Hematopoietic multipotent progenitor cell treated with erythropoietin and hydrocortisone succinate and interleukin-3 and kit ligand, for 4 days (in vitro differentiated cells): ENCODE measurements at places on chromosomes 12 and 14.
A peak's percentile ranks its signal among the peaks of the same experiment; 100 is the strongest.

DNA sequence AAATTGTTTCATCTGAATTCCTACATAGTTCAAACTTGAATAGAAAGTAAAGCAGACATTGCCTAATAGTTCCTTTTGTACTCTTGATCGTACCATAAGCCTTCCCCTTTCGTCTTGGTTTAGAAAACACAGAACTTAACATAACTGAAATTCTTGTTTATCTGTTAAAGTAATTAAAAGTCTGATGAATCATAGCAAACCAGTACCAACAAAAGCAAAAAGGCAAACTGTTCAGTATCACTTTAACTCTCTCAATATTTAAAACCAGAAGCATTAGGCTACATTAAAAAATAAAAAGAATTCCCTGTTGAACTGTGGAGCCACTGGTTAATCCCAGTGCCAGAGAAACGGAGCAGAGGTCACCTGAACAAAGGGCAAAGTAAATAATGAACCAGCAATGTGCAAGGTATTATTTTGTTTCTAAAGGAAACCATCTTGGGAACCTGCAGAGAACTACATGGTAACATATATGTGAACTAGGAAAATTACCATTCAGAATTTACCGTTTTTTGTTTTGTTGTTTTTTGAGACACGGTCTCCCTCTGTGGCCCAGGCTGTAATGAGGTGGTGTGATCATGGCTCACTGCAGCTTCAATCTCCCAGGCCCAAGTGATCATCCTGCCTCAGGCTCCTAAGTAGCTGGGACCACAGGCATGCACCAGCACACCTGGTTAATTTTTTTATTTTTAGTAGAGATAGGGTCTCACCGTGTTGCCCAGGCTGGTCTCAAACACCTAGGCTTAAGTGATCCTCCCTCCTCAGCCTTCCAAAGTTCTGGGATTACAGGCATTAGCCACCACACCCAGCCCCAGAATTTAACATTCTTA, 17.1 kb upstream of the HIGD1C start:
- DNase-seq: peak; percentile 58

GRCh38 chr14:76056128-76056527, 70.6 kb downstream of the IFT43 start:
- peak; percentile 48 for DNase-seq

DNA sequence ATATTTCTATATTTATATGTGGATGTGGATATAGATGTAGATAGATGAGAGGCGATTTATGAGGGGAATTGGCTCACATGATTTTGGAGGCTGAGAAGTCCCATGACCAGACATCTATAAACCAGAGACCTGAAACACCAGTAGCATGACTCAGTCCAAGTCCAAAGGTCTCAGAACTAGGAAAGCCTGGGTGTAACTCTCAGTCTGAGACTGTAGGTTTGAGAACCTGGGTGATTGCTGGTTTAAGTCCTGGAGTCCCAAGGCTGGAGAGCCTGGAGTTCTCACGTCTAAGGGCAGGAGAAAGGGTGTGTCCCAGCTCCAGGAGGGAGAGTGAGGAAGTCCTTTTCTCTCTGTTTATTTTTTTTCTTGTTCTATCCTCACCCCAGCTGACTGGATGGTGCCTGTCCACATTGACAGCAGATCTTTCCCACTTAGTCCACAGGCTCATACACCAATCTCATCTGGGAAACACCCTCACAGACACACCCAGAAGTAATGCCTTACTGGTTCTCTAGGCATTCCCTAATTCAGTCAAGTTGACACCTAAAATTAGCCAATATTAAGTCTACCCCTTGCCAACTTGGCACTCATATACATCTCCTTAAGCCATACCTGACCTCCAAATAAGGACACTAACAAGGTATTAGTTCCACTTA, 45.4 kb downstream of the EMP1 start:
- no peak for DNase-seq

DNA sequence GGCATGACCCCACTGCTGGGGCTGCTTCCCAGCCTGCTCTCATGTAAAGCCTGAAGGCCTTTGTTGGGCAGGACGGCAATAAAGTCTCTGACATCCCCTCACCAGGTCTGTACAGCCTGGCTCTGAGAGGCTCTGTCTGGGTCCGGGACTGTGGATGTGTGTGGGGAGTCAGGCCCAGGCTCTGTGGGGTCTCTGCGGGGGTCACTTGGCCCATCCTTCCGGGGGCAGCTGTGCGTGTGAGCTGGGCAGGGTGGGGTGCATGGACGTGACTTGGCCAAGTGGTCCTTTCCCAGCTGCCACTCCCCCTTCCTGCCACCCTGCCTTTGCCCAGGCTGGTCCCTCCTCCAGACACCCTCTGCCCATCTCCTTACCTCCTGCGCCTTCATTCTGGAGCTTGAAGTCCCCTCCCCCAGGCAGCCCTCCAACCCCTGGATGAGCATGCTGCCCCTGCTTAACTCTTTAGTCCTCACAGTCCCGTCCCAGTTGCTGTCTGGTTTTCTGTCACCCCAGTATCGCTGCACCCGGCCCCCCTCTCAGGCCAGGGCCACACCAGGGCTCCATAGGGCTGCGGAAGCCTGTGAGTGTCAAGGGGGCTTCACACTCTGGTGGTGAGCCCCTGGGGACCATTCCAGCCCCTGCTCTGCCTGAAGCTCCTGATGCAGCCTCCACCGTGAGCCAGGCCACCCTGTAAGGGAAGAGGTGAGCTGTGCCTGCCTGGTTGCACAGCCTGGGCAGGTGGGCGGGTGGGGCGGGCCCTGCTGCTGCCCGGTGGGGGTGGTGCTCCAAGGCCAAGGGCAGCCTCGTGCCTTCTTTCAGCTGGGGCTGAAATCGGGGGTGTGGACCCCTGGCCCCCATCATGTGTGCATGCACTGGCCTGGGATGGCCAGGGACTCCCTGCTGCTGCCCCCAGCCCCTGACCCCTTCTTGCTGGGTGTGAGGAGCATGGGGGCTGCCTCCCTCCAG, 25.5 kb upstream of the KIF26A start:
- DNase-seq: no peak

- no peak for DNase-seq
These were observed 5.9 kb upstream of the VCPKMT start for GRCh38 chr14:50122291-50122690.

DNA sequence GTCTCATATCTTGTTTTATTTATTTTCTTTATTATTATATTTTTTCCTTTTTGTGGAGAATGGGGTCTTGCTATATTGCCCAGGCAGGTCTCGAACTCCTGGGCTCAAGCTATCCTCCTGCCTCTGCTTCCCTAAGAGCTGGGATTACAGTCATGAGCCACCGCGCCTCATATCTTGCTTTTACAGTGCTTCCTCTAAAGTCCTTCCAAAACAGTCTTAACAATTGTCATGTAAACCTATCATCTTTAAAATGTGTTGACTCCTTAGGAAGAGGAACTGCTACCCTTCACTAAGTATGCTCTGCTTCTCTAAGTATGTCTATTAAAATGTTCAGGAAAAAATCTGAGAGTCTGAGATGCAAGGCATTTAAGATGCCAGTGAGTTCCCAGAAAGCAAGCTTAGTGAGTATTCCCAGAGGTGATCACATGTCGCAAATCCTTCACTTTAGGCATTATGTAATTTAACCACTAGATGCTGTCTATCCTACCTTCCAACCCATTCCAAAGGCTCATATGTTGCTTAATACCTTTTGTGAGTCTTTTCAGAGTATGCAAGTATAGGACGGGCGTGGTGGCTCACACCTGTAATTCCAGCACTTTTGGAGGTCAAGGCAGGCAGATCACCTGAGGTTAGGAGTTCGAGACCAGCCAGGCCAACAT, 19.7 kb upstream of the FOXJ2 start:
- peak; percentile 45 for DNase-seq

- DNase-seq: peak; percentile 93
These were observed 22.3 kb downstream of the CKB start for GRCh38 chr14:103500148-103500990.

GRCh38 chr14:48546996-48547395, 871.6 kb upstream of the MDGA2 start:
- no peak for DNase-seq

DNA sequence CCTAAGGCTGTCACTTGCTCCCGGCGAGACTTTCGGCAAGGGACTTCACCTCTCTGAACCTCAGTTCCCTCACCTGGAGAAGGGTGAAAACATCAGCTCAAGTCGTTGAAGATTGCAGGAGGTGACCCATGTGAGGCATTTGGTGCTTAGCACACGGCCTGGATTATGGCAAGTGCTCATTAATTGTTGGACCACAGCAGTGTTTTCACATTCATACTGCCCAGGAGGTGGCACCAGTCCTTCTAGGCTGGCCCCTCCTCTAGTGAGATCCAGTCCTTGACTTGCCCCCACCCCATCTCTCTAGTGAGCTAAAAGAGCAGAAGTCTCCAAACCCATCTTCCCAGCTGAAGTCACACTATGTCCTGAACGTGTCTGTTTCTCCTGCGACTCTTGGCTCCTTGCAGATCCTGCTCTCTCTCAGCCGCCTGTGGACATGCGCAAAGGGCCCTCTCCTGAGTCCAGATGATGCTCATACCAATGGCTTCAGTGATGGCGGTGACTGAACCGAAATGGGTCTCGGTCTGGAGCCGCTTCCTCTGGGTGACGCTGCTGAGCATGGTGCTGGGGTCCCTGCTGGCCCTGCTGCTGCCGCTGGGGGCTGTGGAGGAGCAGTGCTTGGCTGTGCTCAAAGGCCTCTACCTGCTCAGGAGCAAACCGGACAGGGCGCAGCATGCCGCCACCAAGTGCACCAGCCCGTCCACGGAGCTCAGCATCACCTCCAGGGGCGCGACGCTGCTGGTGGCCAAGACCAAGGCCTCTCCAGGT, 1.6 kb downstream of the FICD start:
- peak; percentile 57 for DNase-seq

- peak; percentile 68 for DNase-seq
These were observed 57.9 kb downstream of the ANO6 start for GRCh38 chr12:45273717-45274271.

DNA sequence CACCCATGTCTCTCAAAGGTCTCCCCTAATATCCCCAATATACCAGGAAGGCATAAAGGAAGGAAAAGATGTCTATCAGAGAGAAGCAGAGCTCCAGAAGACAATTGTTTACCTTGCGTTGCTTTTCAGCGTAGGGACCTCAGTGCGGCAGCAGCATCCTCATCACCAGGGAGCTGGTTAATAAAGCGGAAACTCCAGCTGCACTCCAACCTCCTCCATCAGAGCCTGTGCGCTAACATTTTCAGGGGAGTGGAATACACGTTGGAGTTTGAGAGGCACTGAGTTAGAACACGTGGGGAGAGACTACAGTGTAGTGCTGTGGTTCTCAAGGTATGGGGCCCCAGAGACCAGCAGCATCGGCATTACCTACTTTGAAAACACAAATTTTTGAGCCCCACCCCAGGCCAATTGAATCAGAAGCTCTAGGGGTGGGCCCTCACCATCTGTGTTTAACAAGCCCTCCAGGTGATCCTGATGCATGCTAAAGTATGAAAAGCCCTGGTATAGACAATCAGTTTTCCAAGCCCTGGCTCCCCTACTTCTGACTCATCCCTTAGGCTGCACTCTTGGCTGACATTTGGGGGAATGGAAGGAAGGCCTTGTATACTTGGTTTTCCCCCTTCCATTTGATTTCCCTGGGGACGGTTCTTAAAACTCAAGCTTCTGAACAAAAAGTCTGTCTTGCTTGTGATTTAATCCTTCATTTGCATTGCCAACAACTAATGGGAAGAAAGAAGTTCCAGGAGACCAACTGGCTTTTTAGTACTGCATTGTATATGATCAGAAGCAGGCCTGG, 419.0 kb upstream of the CCDC196 start:
- DNase-seq: no peak

- DNase-seq: no peak
These were observed 161.0 kb downstream of the CEP128 start for GRCh38 chr14:80780500-80780899.

DNA sequence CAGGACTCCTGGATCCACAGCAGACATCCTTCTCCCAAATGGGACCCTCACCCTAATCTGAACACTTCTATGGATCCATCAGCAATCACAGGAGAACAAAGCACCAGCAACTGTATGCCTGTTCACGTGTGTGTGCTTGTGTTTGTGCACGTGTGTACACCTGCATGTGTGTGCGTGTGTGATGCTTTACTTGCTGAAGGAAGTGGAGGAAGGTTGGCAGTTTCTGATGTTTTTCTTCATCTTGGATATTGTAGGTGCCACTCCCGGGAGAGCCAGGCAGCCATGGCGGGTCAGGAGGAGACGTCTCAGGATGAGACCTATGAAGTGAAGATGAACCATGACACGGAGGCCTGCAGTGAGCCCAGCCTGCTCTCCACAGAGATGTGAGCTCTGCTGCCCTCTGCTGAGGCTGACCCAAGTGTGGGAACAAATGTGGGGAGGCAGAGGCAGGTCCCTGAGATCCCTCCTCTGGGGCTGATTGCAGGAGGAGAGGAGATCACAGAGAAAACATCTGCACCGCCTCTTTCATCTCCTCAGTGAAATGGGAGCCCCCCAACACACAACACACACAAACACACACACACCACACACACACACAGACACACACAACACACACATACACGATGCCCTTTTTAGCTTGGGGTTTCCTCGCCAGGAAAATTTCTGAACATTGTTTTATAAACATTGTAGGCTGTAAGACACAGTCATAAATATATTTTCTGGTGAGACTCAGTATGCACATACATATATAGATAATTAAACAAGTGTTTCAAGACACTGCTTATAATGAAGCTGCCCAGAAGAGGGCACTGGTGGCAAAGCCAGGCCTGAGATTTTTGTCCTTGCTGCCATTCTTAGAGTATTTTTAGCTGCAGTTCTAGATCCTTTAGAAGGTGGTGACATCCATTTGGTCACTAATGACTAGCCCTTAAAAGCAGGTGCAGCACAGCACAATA, 112.2 kb upstream of the FKBP4 start:
- DNase-seq: peak; percentile 88

DNA sequence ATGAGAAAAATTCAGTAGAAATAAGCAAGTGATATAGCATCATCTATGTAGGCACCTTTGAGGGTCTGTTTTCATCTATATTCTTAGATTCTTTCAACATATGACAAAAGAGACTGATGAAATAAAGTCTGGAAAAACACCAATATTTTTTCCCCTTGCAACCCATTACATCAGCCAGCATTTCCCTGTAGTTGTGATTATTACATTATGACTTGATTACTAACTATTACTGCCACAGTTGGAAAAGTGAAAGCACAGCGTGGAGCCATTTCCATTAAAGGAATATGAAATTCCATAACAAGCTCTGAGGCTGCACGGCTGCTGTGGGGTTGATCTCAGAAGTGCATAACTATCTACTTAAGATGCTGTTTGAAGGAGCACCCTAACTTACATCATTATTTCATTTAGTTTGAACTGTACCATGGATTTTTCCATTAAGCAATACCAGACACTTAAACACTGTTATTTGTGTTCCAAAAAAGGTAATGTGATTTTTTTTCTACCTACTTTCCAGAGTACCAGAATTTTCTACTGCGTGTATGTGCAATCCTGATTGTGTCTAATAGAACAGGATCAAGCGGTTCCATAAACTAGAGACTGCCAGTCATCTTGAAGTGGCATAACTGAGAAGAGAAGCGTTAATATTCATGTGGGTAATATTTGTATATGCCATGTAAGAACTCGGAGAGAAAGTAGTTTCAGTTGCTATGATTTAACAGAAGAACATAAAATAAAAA, 405.5 kb downstream of the MDGA2 start:
- no peak for DNase-seq

GRCh38 chr12:64175254-64175945, 46.7 kb downstream of the KICS2 start:
- peak; percentile 44 for DNase-seq

- DNase-seq: peak; percentile 92
These were observed 14.7 kb upstream of the ZNF385A start for GRCh38 chr12:54398995-54399793.

GRCh38 chr14:22265319-22266141, 323.5 kb downstream of the DAD1 start:
- peak; percentile 66 for DNase-seq
